ENCODE measurements at places on chromosomes 13 and 19. TPM values are rescaled to one million over a fixed set of nuclear protein-coding genes. Genes with fewer than 3 reads are reported as not detected.

PRR36 gene
- total RNA-seq, result 1.7 TPM

VASP gene
- total RNA-seq, result 49.3 TPM

C19orf85 gene
- total RNA-seq, result not detected

GRCh38 chr13:61030445-61030844 lies 385.2 kb downstream of the PCDH20 start:
- H3K4me1 ChIP-seq, result no peaks in the 10 kb centered on the region
- H3K36me3 ChIP-seq, result no peaks in the 10 kb centered on the region
- H3K4me3 ChIP-seq, result no peak overlapping the region

- H3K27ac ChIP-seq, result no peak overlapping the region
- peak; percentile 92 for DNase-seq
- no peaks in the 10 kb centered on the region for H3K27me3 ChIP-seq
- no peak overlapping the region for H3K4me3 ChIP-seq
- H3K36me3 ChIP-seq, result no peaks in the 10 kb centered on the region
Observed at GRCh38 chr19:7550987-7551761, 15.7 kb downstream of the PNPLA6 start.

DNA sequence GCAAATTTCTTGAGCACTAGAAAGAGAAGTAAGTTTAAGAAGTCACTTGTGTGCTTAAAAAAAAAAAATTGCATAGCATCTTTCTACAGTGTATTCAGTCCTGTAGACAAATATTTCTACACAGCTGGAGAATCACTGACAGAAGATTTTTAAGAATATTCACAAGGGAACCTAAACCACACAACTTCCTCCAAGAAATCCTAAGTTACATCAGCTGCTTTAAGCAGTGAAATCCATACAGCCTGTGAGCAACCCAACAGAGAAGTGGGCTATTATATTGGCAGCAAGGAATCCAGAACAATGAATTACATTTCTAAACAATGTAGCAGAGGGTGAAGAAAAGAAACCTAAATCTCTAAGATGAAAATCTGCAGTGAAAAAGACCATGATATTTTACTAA lies 1.5 kb downstream of the DOCK9 start:
- peaks cover 4% of the 10 kb centered on the region for H3K4me1 ChIP-seq
- no peak overlapping the region for H3K27ac ChIP-seq
- H3K4me3 ChIP-seq, result no peak overlapping the region
- no peaks in the 10 kb centered on the region for H3K36me3 ChIP-seq
- no peaks in the 10 kb centered on the region for H3K27me3 ChIP-seq

- no peaks in the 10 kb centered on the region for H3K27me3 ChIP-seq
- no peak for DNase-seq
- no peak overlapping the region for H3K4me3 ChIP-seq
- no peaks in the 10 kb centered on the region for H3K36me3 ChIP-seq
- H3K4me1 ChIP-seq, result peaks cover 8% of the 10 kb centered on the region
Observed at GRCh38 chr13:92459306-92459705, 767.3 kb upstream of the GPC6 start.

DNA sequence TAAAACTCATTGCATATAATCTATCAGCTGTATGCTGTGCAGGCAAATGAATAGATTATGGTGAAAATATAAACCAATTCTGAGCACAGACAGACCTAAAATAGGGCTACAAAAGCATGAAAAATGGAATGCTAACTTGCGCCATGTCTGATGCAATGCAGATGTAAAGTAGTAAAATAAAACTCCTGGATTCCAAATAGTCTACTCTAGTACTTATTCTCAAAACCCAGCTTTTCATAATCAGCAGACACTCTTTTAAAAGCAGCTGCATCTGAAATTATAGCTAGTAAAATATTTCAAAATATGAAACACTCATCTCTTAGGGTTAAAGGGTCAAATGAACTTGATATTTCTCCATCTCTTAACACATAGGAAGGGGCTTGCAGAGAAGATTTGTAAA lies 4.7 kb upstream of the POMP start:
- no peak overlapping the region for H3K27ac ChIP-seq
- H3K36me3 ChIP-seq, result no peaks in the 10 kb centered on the region
- no peaks in the 10 kb centered on the region for H3K27me3 ChIP-seq
- H3K4me3 ChIP-seq, result no peak overlapping the region

GRCh38 chr13:97781891-97782305 lies 171.6 kb upstream of the IPO5 start:
- no peaks in the 10 kb centered on the region for H3K36me3 ChIP-seq
- no peaks in the 10 kb centered on the region for H3K4me1 ChIP-seq
- no peak for DNase-seq
- no peaks in the 10 kb centered on the region for H3K27me3 ChIP-seq
- no peak overlapping the region for H3K27ac ChIP-seq

- H3K27ac ChIP-seq, result no peak overlapping the region
- no peak for DNase-seq
- H3K4me1 ChIP-seq, result no peaks in the 10 kb centered on the region
- no peaks in the 10 kb centered on the region for H3K27me3 ChIP-seq
- H3K4me3 ChIP-seq, result no peak overlapping the region
Observed at GRCh38 chr13:73278186-73278585, 219.4 kb downstream of the KLF5 start.

DNA sequence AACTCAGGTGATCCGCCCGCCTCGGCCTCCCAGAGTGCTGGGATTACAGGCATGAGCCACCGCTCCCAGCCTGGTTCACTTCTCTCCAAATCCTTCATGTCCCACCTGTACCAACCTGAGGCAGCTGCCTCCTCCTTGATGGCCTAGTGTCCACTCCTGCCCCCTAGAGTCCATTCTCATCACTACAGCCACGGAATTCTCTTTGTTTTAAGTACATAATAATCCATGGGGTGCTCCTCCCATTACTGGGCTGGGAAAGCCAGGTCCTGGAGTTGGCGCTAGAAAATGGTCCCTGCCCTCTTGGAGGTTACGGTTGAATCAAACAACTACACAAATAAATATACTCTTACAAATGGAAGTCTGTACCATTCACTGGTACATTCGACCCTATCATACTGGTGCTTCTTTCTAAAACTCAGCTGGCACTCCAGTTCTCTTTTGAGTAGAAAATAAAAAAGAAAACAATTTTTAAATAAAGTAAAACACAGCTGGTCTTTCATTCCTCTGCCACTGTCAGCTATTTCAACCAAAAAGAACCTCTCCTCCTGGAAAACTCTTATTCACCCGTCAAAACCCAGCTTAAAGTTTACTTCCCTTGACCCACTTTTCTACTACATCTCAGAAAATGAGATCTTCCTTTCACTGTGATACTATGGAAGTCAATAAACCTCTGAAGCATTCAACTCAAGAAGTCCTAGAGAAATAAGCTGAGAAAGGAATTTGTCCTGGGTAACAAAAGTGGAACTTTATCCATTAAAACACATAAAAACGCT lies 22.4 kb upstream of the ARHGEF18 start:
- H3K27ac ChIP-seq, result no peak overlapping the region
- no peaks in the 10 kb centered on the region for H3K36me3 ChIP-seq

DNA sequence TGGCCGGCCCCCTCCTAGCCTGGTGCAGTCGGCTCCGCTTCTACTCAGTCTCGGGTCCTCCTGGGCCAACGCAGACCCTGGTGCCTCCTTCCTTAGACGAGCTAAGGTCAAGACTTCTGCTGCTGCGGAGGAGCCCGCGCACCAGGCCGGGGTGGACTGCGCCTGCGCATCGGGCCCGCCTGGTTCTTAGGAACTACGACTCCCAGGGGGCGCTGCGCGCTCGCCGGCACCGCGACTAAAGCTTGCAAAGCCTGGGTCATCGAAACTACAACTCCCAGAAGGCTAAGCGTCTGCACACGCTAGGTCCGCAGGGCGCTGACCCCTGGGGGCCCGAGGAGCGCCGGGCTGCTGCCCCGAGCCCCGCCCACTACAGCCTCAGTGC lies at the start of gene ZNF835:
Gene ZNF835 (minus strand): TSS at position 145 of the 382 bp plus-strand sequence. CDS start 6,559 bp downstream, outside the sequence.
- H3K27ac ChIP-seq, result no peak within 1 kb of the TSS
- H3K36me3 ChIP-seq, result no peaks in the 10 kb centered on the region
- H3K4me3 ChIP-seq, result peak within 1 kb of the TSS; percentile 41
- no peaks in the 10 kb centered on the region for H3K4me1 ChIP-seq

GRCh38 chr19:11031421-11032070 lies 57.7 kb upstream of the LDLR start:
- no peaks in the 10 kb centered on the region for H3K4me1 ChIP-seq
- no peak overlapping the region for H3K27ac ChIP-seq
- peaks cover 66% of the 10 kb centered on the region for H3K36me3 ChIP-seq
- DNase-seq, result no peak
- H3K4me3 ChIP-seq, result no peak overlapping the region
- no peaks in the 10 kb centered on the region for H3K27me3 ChIP-seq

DNA sequence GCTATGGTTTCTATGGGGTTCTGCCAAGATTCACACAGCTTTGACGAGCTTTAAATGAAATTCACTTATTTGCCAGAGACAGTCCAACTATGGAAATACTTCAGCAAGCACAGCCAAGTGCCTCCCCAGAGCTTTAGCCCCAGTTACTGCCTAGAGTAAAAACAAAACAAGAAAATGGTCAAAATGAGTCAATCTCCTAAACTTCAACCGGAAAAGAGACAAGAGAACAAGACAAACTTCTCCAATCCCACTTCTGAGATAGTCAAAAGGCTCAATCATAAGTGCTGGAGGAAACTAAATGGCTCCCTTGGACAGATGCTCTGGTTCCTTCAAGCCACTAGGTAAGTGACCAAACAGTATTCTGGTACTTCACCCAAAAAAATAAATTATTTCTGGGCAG lies 65.8 kb downstream of the KATNAL1 start:
- H3K4me3 ChIP-seq, result no peak overlapping the region
- no peaks in the 10 kb centered on the region for H3K27me3 ChIP-seq
- DNase-seq, result no peak
- no peaks in the 10 kb centered on the region for H3K4me1 ChIP-seq
- no peak overlapping the region for H3K27ac ChIP-seq
- H3K36me3 ChIP-seq, result no peaks in the 10 kb centered on the region

DNA sequence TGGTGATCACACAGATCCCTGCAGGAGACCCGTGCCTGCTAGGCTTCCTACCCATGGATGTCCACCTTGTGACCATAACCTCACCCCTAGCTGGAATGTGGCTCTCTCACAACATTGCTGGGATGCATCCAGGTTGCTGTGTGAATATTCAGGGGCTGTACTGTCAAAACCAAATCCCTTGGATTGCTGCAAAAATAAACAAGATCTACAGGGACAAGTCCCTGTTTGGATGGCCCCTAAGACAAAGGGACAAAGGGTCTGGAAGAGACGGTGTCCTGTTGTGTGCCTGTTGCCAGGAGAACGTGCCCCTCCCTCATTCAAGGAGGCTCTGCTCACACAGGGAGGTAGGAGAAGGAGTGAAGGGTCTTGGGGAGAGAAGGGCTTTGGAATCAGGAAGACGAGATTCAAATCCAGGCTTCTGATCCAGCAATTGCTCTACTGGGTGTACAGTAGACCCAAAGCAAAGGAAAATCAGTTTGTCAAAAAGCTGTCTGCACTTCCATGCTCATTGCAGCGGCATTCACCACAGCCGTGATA lies 89.2 kb upstream of the WASF3 start:
- H3K27ac ChIP-seq, result no peak overlapping the region
- H3K4me3 ChIP-seq, result no peak overlapping the region
- no peak for DNase-seq
- no peaks in the 10 kb centered on the region for H3K27me3 ChIP-seq
- H3K4me1 ChIP-seq, result no peaks in the 10 kb centered on the region

DNA sequence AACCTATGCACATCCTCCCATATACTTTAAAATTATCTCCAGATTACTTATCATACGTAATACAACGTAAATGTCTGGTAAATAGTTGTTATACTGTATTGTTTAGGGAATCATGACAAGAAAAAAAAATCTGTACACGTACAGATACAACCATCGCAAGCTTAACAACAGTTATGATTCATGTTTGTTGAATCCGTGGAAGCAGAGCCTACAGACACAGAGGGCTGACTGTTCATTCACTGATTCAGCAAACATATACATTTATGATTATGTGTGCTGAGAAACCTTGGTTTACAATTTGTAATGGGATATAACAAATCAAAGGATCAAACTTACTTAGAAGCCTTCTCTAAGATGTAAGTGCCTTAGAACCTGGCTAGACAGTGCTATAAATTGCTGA lies 1.5 kb downstream of the ZNF260 start:
- no peaks in the 10 kb centered on the region for H3K36me3 ChIP-seq
- H3K27me3 ChIP-seq, result no peaks in the 10 kb centered on the region
- DNase-seq, result no peak
- H3K4me3 ChIP-seq, result no peak overlapping the region

DNA sequence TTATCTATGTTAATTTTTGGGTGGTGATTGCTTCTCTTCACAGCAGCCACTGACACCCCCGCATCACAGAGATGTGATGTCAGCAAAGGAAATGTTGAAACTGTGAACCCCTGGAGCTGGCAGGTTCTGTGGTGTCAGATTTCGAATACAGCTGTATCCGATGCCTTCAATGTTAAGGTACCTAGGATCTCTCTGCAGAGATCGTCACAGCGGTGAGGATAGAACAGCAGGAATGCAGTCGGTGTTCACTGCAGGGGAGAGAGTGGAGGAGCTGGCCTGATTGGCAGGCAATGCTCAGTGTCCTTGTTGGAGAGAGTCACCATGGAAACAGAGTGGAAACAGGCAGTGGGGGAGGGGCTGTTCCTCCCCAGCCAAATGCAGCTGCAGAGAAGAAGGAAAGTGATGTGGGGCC lies 79.5 kb upstream of the ZNF835 start:
- no peaks in the 10 kb centered on the region for H3K27me3 ChIP-seq
- no peak overlapping the region for H3K4me3 ChIP-seq
- no peak for DNase-seq
- H3K4me1 ChIP-seq, result no peaks in the 10 kb centered on the region
- no peak overlapping the region for H3K27ac ChIP-seq

Measured in pancreas (tissue), 10 donors.